Activated naive CD8-positive, alpha-beta T cell treated with anti-CD3 and anti-CD28 coated beads for 36 hours (primary cell): ENCODE measurements at places on chromosomes 4 and X. TPM values are rescaled to one million over a fixed set of nuclear protein-coding genes. Genes with fewer than 3 reads are reported as not detected.

GRCh38 chrX:152658302-152658701 lies 20.6 kb downstream of the GABRQ start:
- no peak overlapping the region for H3K27ac ChIP-seq
- no peak overlapping the region for H3K4me3 ChIP-seq
- H3K36me3 ChIP-seq = no peaks in the 10 kb centered on the region
- DNase-seq = no peak
- H3K4me1 ChIP-seq = no peaks in the 10 kb centered on the region

GRCh38 chr4:188396037-188396436 lies 256.8 kb downstream of the TRIML1 start:
- no peak for DNase-seq
- H3K4me1 ChIP-seq = no peaks in the 10 kb centered on the region
- no peak overlapping the region for H3K4me3 ChIP-seq
- H3K27ac ChIP-seq = no peak overlapping the region
- H3K27me3 ChIP-seq = no peaks in the 10 kb centered on the region

- H3K27me3 ChIP-seq = no peaks in the 10 kb centered on the region
- DNase-seq = no peak
- no peaks in the 10 kb centered on the region for H3K4me1 ChIP-seq
- no peak overlapping the region for H3K4me3 ChIP-seq
- H3K36me3 ChIP-seq = peaks cover 3% of the 10 kb centered on the region
Measured at GRCh38 chr4:121666091-121666679, 30.6 kb downstream of the ANXA5 start.

DNA sequence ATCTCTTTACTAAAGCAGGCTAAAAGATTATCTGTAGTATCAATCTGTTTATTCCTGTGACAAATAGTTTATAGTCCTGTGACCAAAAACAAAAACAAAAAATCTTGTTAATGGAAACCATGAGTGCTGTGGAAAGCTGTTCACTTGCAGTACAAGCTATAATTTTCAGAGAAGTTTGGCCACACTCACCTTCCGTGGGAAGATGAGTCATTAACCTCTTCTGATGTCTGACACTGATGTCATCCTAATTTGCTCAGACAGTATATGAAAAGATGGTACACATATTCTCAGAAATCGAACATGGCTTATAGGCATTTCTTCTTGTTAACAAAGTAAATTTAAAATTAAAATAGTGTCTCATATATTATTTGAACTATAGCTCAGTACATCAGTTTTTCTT lies 19.9 kb upstream of the ENPP6 start:
- no peaks in the 10 kb centered on the region for H3K27me3 ChIP-seq
- H3K4me1 ChIP-seq = peaks cover 33% of the 10 kb centered on the region
- peak overlapping the region; percentile 94 for H3K27ac ChIP-seq
- H3K36me3 ChIP-seq = peaks cover 6% of the 10 kb centered on the region
- peak overlapping the region; percentile 51 for H3K4me3 ChIP-seq

- H3K4me3 ChIP-seq = no peak overlapping the region
- peaks cover 6% of the 10 kb centered on the region for H3K36me3 ChIP-seq
- DNase-seq = no peak
- H3K27ac ChIP-seq = no peak overlapping the region
- H3K4me1 ChIP-seq = peaks cover 15% of the 10 kb centered on the region
Measured at GRCh38 chr4:151661873-151662272, 98.9 kb downstream of the GATB start.

The PDE6B gene
- 12.6 TPM for total RNA-seq

The DRP2 gene
- 0.23 TPM for total RNA-seq

The LUZP4 gene
- total RNA-seq = not detected
